ENCODE measurements at places on chromosomes 1 and 21. TPM values are rescaled to one million over a fixed set of nuclear protein-coding genes. Genes with fewer than 3 reads are reported as not detected.

- DNase-seq: no peak
These were observed 95.7 kb downstream of the PLPPR5 start for GRCh38 chr1:98908980-98909379.

DNA sequence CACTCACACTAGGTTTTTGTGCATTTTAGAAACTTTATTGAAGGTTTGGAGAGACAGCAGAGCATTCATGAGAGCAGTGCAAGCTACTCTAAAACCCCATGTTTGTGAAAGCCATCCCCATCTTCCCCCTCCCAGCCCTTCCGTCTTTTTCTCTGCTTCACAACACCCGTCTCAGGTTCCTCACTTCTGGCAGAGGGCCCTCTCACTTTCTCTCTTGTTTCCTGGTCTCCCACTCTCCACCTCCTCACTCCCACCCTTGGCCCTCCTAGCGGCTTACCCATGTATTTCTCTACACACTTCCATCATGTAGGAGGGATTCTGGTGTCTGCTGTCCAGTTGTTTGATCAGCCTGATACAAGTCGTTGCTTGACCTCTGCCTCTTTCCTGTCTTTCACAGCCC lies 92.7 kb downstream of the LRRC8C start:
- no peak for DNase-seq

DNA sequence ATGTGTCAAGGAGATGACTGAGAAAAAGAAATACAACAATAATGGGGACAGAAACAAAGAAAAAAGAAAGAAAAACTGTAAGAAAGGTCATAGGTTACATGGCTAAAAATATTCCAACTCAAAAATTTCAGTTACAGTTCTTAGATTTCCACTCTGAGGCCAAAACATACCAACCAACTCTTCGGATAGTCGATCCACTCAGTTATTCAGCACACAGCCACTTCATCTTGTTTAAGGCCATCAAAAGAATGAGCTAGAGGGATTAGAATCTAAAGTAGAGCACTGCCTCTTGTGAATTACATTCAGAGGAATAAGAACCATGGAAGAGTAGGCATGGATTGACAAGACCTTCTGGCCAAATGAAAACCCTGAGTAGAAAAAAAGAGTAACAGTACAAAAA lies 277.0 kb downstream of the MRPL39 start:
- DNase-seq: no peak

The LYPD8 gene
- total RNA-seq: not detected

The DENND2D gene
- 2.1 TPM for total RNA-seq

Data from psoas muscle (tissue), 8 donors.